ENCODE measurements at places on chromosomes 3 and 15.

GRCh38 chr3:188605905-188606304 lies 451.9 kb downstream of the LPP start:
- DNase-seq: no peak

DNA sequence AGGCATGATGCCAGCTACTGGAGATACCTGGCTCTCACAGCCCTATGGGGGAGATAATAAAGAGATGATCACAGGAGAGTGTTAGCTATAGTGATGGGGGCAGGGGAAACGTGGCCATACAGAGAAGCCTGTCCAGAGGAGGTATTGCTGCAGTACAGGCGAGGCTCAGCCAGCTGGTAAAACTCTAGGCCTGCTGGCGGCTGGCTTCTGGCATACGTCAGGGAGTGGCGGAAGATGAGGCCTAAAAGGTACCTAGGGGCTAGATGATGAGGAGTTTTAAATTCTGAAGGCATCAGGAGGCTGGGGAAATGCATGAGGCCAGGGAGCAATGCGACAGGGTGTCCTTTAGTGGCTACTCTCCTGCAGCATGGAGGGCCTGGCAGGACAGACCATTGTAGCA lies 110.7 kb downstream of the EEFSEC start:
- DNase-seq: no peak

DNA sequence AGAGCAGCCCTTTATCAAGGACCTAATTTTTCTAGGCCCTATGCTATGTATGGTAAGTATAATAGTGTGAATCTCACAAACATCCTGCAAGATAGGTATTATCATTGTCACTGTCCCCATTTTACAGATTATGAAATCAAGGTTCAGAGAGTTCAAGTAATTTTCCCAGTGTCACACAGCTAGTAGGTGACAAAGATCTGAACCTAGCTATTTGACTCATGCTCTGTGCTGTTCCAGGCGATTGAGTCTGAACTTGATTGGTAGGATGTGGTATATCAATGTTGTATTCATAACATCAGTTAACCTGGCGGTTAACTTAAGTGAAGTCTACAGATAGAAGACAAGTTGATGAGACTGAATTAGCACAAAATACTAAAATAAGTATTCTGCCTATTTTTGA lies 229.9 kb downstream of the CHST2 start:
- no peak for DNase-seq

- DNase-seq: no peak
Measured at GRCh38 chr15:79988448-79989117, 17.6 kb upstream of the BCL2A1 start.

DNA sequence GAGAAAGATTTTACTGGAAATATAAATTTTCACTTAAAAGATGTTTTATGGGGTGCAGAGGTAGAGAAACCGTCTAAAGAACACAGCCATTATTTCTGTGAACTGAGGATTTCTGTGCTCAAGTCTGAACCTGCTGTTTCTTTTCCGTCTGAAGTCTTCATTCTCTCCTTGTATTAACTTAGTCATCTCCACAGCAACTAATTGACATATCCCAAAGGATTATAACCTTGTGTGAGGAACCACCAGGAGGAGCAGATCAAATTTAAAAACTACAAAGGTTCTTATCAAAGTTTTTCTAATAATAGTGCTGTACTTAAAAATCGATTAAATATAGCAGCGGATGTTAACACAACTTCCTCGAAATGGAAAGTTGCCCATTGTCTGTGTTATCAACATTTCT lies 31.1 kb upstream of the ICE2 start:
- DNase-seq: no peak

GRCh38 chr3:29597376-29598008 lies 316.6 kb downstream of the RBMS3 start:
- DNase-seq: no peak

DNA sequence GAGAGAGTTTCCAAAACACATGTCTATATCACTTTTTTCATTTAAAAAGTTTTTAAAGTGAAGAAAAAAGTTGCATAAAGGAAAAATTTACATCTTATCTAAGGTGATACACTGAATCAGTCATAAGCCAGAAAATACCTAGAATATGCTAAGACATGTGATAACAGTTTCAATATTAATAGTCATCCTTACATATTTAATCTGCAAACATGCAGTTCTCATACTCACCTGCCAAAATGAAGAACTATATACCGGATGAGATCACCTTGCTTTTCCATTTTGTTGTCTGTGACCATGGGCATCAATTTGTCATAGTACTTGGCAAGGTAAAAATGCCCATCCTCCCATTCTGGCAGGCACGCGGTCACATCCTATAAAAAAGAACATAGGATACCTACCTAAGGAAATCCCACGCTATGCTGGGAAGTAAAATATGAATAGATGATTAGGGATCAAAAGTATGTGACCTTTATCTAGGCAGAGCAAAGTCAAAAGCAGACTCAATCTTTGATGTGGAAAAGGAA lies 37.1 kb upstream of the XRN1 start:
- DNase-seq: no peak

DNA sequence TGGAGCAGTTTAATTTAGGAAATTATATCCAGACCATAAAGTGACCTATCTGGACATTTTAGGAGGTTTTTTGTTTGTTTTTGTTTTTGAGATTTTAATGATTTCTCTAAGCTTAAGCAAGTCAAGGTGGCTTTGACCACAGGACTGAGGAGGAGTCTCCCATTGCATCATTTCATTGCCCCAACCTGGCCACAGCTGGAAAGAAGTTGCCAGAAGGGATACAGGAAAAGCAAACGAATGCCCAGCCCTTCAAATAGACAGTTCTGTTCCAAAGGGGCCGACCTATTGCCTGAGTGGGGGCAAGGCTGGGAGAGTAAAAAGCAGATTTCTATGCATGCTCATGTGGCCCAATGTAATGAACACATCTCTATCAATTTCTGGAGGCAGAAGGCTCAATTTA lies 12.0 kb upstream of the ONECUT1 start:
- no peak for DNase-seq

- no peak for DNase-seq
Measured at GRCh38 chr15:62142736-62143135, 22.3 kb downstream of the C2CD4B start.

GRCh38 chr3:184242297-184242685 lies 6.5 kb downstream of the ALG3 start:
- no peak for DNase-seq

GRCh38 chr3:70959506-70960291 lies 623.8 kb downstream of the FOXP1 start:
- DNase-seq: no peak

- no peak for DNase-seq
Measured at GRCh38 chr3:32309654-32310242, 71.3 kb downstream of the CMTM8 start.

DNA sequence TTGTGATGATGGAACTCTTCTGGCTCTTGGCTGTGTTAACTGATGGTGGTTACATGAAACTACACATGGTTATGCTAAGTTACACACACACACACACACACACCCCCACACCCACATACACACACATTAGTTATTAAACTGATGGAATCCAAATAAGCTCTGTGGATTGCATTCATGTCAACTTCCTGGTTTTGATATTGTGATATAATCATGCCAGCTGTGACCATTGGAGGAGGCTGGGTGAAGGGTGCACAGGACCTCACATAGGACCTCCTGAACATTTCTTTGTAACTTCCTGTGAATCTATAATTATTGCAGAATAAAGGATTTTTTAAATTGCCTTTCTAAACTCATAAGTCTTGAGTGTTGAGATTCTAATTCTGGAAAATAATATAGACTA lies 58.9 kb upstream of the LIMD1 start:
- no peak for DNase-seq

DNA sequence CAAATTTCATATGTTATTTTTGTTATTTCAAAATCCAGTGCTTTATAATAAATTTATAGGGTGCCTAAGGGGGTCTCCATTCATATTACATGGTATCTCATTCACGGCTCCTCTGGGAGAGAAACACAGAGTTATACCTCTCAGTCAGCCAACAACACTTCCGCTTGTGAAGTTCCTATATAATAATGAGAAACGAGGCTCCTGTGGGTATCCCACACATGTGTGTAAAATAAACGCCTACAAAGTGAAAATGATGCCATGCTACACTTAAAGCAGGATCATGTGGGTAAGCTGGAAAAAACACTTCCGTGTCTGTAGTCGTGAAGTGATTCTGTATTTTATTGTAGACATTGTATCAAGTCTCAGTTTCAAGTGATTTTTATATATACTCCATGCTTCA lies 218.8 kb upstream of the ICE2 start:
- no peak for DNase-seq

DNA sequence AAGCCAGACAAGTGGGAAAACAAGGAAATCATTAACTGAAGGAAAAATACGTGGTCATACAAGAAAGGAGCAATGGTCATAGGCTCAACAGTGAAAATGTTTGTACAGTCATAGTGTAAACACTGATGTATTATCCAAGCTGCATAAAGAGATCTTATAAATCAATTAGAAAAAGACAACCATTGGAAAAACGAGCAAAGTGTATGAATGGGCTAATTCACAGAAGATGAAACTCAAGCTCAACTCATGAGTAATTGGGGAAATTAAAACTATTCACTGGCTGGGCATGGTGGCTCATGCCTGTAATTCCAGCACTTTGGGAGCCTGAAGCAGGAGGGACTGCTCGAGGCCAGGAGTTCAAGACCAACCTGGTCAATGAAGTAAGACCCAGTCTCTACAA lies 6.4 kb upstream of the IGF2BP2 start:
- DNase-seq: no peak

DNA sequence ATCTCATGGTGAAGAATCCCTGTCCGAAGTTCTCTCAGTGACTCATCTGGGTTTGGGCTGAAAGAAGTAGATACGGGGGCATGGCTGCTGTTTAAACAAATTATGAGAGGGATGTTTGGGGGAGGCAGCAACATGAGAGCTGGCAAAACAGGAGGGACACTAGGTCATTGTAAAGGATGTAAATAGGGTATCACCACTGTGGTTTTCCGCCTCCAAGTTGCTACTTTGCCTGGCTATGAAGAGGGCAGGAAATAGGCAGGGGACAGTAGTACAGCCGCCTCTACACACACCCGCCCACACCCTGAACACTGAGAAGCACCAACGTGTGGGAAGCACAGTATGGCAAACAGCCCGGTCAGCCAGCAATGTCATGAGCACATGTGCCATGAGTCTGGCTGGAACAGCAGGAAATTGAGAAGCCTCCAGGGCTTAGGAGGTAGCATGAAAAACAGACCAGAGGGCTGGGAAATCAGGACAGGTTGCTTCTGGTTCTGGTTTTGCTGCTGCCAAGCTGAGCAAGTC lies 17.1 kb downstream of the HEXA start:
- DNase-seq: no peak

DNA sequence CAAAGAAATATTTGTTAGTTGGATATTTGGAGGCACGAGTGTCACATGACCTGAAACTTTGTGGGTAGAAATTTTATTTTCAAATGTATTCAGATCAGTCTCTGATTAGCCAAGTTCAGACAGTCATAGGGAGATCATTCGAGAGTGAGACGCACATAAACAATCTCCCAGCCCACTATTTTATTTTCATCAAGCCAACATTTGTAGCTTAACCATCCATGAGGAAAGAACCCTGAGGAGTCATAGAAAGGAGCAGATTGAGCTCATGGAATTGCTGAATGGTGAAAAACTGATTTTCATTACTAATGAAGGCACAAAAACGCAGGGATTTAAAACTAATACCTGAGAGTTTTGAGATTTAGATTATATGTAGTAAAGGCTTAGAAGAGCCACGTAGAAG lies 548.7 kb downstream of the NSUN3 start:
- no peak for DNase-seq

All from activated naive CD4-positive, alpha-beta T cell treated with anti-CD3 and anti-CD28 coated beads, Interleukin-2, amount 10 ng/mL, durations not matched to agents 7 days and 5 days (primary cell).